Neuronal stem cell (in vitro differentiated cells): ENCODE measurements at places on chromosomes 1 and 21.
A peak's percentile ranks its signal among the peaks of the same experiment; 100 is the strongest.

DNA sequence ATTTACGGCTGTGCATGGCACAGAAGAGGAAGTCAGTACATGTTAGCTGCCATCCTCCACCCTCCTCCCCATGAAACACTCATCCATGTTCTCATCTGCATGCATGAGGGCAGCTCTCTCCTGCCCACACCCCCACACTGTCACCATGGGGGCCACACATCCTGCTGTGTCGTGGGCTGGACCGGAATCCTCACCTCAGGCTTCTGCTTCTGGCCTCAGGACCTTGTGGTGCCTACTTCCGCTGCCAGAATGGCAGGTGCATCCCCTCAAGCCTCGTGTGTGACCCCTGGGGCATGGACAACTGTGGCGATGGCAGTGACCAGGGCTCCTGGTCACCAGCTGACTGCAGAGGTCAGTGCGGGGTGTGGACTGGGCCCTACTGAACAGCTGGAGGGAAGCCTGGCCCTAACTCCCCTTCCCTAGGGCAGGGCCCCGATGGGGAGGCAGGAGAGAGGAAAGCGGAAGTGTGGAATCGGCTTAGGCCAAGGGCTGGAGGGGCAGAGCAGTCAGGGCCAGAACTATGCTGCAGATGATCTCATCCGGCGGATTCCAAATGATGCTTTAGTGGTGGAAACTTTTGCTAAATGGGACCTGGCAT lies 3.8 kb downstream of the LDLRAD2 start:
- no peak for DNase-seq

GRCh38 chr21:26210614-26211013 lies 40.0 kb upstream of the APP start:
- DNase-seq = no peak

GRCh38 chr1:23217421-23218115 lies at the start of gene HTR1D:
Gene HTR1D, minus strand, starts transcription at chr1:23217502. Its CDS starts 23,283 bp downstream, at chr1:23194219.
- peak; percentile 30 for DNase-seq

GRCh38 chr1:185816460-185816859 lies 82.3 kb downstream of the HMCN1 start:
- no peak for DNase-seq

- no peak for DNase-seq
Measured at GRCh38 chr1:165915932-165916348, 88.5 kb downstream of the UCK2 start.

GRCh38 chr1:90083995-90084394 lies 89.1 kb downstream of the ZNF326 start:
- no peak for DNase-seq

GRCh38 chr1:14304381-14304865 lies 294.1 kb upstream of the KAZN start:
- DNase-seq = no peak

DNA sequence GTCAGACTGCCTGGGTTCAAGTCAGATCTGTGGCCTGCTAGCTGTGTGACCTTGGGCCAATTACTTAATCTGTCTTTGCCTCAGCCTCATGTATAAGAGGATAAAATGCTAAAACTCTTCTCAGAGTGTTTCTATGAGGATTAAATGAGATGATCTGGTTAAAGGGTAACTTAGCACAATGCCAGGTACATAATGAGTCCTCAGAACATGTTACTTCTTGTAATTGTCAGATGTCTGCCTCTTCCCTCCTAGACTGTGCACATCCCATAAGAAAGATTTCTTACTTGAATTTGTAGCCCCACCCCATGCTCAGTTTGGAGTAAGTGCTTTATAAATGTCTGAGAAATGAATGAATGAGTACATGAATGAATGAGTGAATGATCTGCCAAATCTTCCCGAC lies 34.6 kb upstream of the HIVEP3 start:
- no peak for DNase-seq

DNA sequence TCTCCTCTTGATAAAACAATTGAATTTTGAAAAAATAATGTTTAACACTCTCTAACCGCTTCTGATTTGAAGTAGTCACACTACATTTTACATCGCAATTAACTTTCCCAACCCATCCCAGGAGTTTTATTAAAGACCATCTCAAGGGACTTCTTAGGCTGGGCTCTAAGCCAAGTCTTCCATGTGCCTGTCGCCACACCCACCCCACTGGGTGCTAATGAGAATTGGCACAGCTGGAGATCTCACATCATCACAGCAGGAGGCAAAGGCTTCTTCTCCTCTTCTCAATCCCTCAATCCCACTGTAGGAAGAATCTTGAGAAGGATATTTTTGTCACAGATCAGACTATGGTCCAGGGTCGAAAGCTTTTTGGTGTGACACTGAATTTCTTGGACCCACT lies 328.9 kb downstream of the NUF2 start:
- DNase-seq = no peak

- DNase-seq = no peak
Measured at GRCh38 chr1:15475752-15476314, at the start of gene CELA2B. Gene CELA2B, plus strand, starts transcription at chr1:15476104. Its CDS starts 22 bp downstream, at chr1:15476126.

- DNase-seq = no peak
Measured at GRCh38 chr1:23288671-23289070, 55.4 kb downstream of the HNRNPR start.

- DNase-seq = no peak
Measured at GRCh38 chr1:39272027-39272797, 67.7 kb downstream of the MACF1 start.

DNA sequence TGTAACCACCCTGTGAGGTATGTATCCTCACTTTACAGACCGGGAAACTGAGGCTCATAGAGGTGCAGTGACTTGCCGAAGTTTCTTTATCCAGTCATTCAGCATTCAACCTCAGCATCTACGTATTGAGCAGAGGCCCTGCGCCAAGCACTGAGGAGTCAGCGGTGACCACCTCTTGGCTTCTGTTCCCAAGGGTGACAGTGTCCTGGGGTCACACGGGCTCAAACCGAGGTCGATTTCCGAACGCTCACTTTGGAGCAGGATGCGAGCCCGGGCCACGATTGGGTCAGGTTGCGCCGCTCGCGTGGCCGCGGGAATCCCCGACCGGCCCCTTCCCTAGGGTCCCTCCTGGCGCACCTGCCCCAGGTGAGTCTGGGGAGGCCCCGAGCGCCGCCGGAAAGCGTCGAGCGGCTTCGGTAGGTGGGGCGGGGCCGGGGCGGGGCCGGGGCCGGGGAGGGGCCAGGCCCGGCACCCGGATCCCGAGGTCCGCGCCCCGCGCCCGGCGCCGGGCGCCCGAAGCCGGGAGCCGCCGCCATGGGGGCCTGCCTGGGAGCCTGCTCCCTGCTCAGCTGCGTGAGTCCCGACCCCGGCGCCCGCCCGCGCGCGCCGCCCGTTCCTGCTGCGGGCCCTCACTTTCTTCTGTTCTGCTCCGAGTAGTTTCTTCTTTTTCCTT lies at the start of gene SERINC2:
Gene SERINC2 (plus strand): TSS at position 482 of the 673 bp plus-strand sequence. CDS start 53 bp downstream, at position 535.
- peak; percentile 26 for DNase-seq

- no peak for DNase-seq
Measured at GRCh38 chr1:88080875-88081274, 603.2 kb upstream of the PKN2 start.

DNA sequence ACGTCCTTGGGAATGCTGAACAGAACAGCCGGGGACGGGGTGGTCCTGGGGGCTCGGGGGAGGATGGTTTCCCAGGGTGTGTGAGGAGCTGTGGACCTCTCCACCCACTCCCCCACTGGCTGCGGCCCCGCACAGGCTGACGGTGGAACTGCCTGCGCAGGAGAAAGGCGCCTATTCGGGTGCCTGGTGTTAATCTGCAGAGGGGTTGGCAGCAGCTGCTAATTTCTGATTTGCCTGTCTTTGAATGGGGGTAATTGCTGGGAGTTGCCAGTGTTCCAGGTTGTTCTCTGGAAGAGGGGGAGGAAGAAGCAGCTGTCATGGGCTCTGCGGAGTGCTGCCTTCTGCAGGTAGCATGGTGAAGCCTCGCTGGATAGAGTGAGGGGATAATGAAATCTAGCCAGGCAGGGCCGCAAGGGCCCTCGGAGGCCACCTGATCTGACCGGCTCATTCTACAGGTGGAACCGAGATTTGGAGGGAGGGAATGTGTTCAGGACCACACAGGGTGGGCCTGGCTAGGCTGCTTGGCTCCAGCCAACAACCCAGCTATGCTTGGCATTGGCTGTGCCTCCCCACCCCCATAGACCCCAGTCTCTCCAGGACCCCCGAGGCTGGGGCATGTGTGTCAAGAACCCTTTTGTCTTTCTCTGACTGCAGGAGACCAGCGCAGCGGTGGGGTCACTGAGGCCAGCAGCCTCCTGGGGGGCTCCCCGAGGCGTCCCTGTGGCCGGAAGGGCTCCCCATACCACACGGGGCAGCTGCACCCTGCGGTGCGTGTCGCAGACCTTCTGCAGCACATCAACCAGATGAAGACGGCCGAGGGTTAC lies 67.1 kb downstream of the PTPRU start:
- no peak for DNase-seq

- no peak for DNase-seq
Measured at GRCh38 chr1:230292689-230293389, 133.3 kb downstream of the PGBD5 start.

GRCh38 chr1:41359211-41360073 lies 1.8 kb upstream of the FOXO6 start:
- no peak for DNase-seq

DNA sequence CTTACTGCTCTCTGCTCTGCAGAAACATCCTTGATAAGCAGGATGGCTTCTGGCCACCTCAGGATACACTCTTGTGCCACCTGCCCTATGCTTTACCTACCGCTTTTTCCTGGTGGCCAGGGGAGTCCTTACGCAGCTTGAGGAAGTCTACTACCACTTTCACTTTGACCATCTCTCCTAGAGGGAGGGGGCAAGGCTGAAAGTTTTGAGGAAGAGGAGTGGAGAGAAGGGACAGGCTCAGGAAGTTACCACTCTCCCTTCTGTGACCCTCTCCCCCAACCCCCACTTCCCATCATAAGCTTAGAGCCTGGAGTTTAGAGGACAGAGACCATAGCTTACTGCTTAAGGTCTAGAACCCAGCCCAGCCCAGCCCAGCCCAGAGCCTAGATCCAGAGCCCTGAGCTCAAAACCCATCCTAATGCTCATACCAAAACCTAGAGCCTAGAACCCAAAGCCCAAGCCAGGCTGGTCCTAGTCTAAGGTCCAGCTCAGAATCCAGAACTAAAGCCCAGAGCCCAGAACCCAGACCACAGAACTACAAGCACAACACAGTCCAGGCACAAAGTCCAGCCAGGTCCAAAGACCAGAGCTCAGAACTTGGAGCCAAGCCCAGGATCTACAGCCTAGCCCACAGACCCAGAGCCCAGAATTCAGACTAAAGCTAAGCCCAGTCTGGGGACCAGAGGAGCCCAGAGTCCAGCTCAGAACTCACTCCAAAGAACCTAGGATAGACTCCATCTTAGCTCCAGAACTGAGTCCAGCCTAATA lies 18.0 kb upstream of the MFSD2A start:
- no peak for DNase-seq

GRCh38 chr1:26530895-26531598 lies 1.5 kb downstream of the RPS6KA1 start:
- no peak for DNase-seq

GRCh38 chr1:2134266-2134620 lies 60.3 kb downstream of the FAAP20 start:
- DNase-seq = no peak

- DNase-seq = no peak
Measured at GRCh38 chr1:104878203-104878909, 1128.7 kb downstream of the AMY1C start.

DNA sequence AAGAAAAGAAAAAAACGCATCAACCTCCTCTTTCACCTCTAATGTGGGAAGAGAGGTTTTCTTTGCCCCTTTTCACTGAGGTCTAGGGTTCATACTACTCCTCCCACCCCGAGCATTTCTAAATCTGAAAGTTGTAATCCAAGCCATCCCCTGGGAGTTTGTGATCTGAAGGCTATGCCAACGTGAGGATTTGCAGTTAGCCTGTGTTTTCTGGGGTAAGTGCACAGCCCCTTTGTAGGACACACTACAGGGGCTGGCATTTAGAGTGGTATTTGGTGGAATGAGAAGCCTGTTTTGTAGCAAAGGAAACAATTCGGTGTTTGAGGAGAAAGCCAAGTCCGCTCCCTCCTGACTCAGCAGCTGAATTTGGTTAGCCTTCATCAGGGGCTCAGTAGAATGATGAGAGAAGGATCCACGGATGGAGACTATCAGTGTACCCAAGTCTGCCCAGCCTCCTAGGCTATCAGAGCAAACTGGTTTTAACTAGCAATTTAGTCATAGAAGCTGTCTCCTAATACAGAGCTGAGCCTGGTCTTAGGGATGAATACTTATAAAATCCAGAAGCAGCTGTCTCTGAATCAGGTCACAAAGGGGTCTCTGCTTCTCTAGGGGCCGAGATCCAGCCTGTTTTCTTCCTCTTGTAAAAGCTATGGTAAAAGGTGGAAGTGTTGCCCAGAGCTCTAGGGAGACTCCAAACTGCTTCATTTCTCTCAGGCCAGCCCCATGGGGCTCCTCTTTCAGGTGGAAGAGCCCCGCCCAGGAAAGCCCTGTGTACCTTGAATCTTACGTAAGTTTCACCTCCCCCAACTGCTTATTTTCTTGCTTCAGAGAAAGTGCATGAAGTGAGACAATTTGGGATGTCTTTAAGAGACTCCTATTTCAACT lies 2.1 kb downstream of the PCP4L1 start:
- DNase-seq = no peak

DNA sequence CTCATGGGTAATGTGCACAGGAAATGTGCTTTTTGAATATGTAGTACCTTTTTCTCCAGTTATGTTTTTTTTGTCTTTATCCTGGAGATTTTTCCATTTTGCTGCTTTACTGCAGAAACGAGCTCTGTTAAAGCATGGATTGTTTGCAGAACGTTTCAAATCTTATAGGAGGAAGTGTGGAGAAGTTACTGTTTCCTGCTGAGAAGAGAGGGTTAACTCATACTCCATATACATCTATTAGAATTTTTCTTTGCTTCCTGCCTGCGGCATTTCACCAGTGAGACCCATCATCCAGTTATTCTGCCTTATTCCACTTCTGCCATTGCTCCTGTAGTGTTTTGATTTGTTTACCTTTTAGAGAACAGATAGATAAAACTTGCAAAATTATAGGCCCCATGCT lies 2.0 kb downstream of the RPRD2 start:
- DNase-seq = no peak

- DNase-seq = no peak
Measured at GRCh38 chr1:46451948-46452930, 37.4 kb upstream of the DMBX1 start.

- no peak for DNase-seq
Measured at GRCh38 chr1:147825586-147825985, 65.2 kb upstream of the GJA5 start.

- no peak for DNase-seq
Measured at GRCh38 chr21:25717491-25718147, 17.1 kb downstream of the ATP5PF start.

DNA sequence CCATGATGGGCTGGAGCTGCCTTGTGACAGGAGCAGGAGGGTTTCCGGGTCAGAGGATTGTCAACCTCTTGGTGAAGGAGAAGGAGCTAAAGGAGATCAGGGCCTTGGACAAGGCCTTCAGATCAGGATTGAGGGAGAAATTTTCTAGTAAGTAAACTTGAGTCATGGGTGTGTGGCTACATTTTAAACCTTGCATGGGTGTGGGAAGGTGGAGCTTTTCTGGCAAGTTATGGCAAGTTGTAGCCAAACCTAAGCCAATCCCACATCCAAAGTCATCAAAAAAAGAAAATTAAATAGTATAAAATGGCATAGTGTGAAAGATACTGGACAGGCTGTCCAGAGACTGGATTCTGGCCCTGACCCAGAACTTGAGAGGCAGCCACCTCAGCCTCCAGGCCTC lies 39.8 kb upstream of the HSD3B1 start:
- no peak for DNase-seq
